ELR (cell line): ENCODE measurements at places on chromosomes 1 and 21.

GRCh38 chr1:55445416-55445815, 230.3 kb upstream of the USP24 start:
- DNase-seq = no peak

- DNase-seq = no peak
Observed at GRCh38 chr21:42269386-42269785, 45.8 kb downstream of the TFF3 start.

DNA sequence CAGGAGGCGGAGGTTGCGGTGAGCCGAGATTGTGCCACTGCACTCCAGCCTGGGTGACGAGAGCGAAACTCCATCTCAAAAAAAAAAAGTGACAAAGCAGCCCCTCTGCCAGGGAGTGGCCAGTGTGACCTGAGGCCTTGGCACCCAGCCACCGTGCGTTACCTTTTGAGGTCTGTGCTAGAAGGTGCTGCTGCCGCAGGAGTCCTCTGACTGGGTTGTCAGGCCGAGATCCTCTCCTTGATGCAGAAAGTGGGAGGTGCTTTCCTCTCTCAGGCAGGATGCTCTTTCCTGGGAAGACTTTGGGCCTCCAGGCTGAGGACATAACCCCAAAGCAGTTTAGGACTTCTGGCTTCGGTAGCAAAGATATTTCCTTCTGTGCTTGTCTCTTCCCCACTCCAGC, 280.5 kb upstream of the VAMP3 start:
- no peak for DNase-seq

GRCh38 chr1:175673371-175674150, 69.8 kb downstream of the TNR start:
- DNase-seq = peak; percentile 43

GRCh38 chr1:6208723-6209660, 3.1 kb downstream of the RNF207 start:
- no peak for DNase-seq

- no peak for DNase-seq
Observed at GRCh38 chr1:9111957-9112356, 16.9 kb downstream of the GPR157 start.

- no peak for DNase-seq
Observed at GRCh38 chr1:116835161-116835560, 74.6 kb upstream of the PTGFRN start.

DNA sequence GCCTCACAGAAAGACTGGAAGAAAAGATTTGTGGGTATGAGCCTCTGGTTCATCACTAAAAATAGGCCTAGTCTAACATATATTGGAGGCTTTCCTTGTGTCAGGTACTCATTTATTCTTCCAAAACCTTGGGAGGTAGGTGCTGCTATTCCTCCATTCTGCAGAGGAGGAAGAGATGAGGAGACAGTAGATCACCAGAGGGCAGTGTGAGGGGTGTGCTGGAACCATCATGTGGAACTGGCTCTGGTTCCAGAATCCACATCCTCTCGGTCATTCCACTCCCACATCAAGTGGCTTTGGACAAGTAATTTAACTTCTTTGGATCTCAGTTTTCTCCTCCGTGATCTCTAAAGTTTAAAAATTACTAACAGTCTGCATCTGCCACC, 7.4 kb upstream of the INKA2 start:
- no peak for DNase-seq

DNA sequence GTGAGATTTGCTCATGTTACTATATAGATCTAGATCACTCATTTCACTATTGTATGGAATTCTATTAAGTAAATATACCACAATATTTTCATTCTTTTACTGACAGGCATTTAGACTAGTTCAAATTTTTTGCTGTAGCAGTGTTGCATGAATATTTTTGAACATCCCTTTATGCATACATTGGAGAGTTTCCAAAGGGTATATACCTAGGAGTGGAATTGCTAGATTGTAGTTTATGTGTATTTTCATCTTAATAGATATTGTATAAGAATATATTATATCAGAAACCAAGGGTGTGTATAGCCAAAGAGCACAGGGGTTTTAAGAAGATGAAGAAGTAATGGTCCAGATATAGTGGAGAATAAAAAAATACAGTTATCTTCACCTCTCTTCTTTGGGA, 6.2 kb downstream of the SCMH1 start:
- no peak for DNase-seq

DNA sequence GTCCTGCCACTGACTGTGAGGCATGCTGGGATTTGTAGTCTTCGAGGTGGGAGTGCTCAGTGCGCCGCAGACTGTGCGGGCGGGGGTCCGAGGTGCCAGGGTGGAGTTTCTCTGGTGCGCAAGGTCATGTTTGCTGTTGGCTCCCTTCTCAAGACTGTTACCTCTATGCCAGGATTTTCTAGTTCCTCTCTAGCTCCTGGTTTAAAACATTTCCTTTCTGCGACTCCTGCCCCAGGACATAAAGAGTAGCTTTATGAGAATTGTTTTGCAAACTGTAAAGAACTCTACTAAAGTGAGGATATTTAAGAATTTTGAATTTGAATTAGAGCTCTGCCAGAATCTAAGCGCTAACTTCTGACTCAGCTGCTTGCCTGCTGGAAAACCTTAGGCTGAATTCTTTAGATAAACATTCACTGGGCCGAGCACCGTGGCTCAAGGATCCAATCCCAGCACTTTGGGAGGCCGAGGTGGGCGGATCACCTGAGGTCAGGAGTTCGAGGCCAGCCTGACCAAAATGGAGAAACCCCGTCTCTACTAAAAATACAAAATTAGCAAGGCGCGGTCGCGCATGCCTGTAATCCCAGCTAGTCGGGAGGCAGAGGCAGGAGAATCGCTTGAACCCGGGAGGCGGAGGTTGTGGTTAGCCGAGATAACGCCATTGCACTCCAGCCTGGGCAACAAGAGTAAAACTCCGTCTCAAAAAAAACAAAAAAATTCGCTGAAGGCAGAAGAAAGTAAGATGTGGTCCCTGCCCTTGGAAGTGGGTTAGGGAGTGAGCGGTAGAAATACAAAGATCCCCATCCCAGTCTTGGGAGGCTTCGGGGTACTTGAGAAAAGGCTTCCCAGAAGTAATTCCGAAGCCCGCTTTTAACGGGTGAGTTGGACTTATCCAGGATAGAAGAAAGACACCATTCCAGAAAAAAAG, 992 bp upstream of the USP48 start:
- DNase-seq = peak; percentile 73

DNA sequence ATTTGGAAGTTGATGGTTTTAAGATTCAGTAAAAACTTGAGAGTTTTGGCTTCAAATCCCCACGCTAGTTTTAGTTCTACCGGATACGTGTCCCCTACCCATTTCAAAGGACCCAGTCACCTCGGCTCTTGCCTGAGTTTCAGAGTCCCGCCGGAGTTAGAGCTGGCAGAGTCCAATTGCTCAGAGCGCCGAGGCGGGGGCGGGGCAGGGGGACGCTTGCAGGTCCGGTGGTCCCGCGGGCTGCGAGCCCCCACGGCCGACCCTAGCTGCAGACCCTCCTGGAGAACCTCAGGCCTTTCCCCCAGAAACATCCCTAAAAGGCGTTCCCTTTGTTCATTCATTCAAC, 765 bp upstream of the VPS45 start:
- DNase-seq = no peak

DNA sequence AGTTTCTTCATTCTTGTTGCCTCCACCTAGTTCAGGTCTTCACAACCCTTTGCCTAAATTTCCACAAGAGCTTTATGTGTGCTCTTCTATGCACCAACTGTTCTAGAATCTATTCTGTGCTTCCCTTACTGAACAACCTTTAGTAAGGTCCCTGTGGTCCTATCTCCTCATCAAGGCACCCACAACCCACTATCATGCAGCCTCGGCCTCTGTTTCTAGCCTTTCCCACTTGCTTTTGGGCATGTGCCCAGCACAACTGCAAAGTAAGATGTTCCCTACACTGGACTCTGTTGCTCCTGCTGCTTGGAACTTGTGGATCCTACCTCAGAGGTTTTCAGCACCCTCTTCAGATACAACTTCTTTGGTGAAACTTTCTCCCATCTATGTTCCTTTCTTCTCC, 2.4 kb upstream of the IER5 start:
- no peak for DNase-seq

- DNase-seq = no peak
Observed at GRCh38 chr1:213996320-213997037, 8.7 kb downstream of the PROX1 start.

GRCh38 chr21:33848249-33848953, 67.2 kb downstream of the ATP5PO start:
- no peak for DNase-seq

DNA sequence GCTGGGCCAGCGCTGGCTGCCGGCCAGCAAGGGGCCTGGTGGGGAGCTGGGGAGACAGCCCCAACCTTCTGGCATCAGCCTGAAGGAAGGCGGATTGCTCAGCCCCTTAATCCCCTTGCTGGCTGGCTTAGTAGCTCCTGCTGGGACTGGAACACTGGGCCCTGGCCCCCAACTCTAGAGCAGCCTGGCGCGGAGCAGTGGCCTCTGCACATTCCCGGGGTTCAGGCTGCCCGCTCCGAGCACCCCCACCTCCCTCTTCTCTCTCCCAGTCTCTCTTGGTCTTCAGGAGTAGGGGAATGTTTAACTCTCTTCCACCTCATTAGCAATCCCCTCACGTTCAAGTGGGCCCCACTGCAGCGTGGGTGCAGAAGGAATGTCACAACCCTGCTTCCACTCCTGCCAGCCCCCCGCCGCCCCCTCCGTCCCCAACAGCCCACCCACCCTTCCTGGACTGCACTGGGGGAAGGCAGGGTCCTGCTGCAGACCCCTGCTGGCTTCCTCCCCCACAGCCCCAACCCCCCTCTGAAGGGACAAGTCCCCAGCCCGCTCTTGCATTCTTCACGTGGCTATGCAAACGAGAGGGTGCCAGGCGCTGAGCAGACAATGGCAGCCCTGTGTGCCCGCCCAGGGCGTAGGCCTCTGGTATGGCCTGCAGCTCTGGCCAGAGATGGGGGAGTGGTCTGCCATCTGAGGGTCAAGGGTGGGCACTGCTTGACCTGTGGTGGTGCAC, 980 bp upstream of the CLDN19 start:
- no peak for DNase-seq

DNA sequence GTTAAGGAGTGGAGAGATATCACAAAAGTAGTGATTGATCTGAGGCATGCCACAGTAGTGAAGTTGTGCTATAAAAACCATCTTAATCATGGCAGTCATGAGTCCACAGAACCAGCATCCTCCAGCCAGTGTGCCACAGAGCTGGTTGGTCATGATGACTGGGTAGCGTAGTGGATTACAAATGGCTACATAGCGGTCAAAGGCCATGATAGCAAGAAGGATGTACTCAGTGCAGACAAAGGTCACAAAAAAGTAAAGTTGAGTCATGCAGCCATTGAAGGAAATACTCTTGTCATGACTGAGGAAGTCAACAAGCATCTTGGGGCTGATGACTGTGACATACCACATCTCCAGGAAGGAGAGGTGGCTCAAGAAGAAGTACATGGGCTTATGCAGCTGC, 6.7 kb downstream of the OR6Y1 start:
- DNase-seq = no peak

GRCh38 chr1:118963456-118964430, 24.4 kb downstream of the TBX15 start:
- peak; percentile 77 for DNase-seq

DNA sequence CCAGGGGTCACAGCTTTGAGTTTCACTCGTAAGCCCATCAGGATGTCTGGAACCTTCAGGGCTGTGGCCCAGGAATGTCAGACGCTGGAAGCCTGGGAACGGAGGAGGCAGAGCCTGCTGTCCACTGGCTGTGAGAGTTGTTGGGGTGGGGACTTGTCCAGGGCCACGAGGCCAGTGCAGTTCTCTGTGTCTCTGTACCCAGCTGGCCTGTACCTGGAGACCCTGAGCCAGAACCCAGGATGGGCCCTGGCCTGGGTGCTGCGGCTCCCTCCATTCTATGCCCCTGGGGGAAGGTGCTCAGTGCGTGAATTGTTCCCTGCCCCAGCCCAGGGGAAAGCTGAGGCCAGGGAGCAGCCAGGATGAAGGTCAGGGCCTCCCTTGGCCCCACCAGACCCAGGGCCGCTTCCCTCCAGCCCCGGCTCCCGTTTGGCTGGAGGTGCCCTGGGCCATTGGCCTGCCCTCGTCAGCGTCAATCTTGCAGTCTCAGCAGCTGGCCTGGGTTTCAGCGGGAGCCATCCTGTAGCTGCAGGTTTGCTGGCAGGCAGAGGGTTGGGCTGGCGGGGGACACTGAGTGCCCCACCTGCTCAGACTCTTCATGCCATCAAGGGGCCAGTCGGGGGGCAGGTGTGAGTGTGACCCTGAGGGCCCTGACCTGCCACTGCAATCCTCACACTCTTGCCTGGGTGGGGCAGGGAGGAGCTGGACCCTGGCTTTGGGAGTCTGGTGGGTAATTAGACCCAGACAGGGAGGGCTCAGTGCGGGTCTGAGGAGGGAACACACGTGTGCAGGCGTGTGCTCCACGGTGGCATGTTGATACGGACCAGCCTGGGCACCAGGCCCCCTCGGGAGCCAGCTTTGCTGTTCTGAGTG, 724 bp upstream of the CALML6 start:
- DNase-seq = no peak

- no peak for DNase-seq
Observed at GRCh38 chr21:43360441-43361126, 66.3 kb downstream of the SIK1 start.

GRCh38 chr1:3857791-3858129, 484 bp downstream of the DFFB start:
- no peak for DNase-seq

DNA sequence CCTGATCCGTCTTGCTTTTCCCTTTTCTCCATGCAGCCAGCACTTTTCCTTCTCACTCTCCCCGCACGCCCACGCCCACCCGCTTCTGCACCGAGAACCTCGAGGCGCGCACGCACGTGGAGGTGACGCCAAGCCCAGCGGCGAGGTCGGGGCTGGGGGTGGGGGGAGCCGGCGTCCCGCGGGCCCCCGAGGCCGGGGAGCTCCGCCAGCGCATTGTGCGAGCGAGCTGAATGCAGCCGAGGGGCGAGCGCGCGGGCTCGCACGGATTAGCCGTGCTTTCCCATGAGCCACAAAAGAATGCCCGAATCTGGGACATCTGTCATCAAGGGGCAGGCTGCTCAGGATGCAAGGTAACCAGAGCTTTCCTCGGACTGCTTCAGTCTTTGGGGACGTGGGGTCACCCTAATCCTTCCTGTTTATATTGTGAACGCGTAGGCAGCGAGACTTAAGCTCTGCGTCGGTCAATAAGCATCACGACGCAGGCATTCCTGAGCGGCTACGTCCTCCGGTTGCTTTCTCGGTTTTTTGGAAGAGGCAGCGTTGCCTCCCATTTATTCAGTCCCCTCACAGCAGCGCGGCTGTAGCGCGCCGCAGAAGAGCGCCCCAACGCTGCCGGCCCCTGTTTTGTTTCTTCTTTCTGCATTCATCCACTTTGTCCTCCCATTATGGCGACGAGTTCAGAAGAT, 67.3 kb upstream of the AKT3 start:
- DNase-seq = peak; percentile 95

GRCh38 chr1:43220905-43221778, 48.6 kb upstream of the TMEM125 start:
- no peak for DNase-seq

GRCh38 chr1:31335007-31335406, 37.9 kb downstream of the FABP3 start:
- peak; percentile 54 for DNase-seq

GRCh38 chr1:101247404-101248287, 10.8 kb downstream of the S1PR1 start:
- no peak for DNase-seq

- peak; percentile 23 for DNase-seq
Observed at GRCh38 chr1:167708940-167709389, 12.8 kb upstream of the MPZL1 start.
